Daoy (cell line): ENCODE measurements at places on chromosomes 12 and 14. TPM values are rescaled to one million over a fixed set of nuclear protein-coding genes. Genes with fewer than 3 reads are reported as not detected.
A peak's percentile ranks its signal among the peaks of the same experiment; 100 is the strongest.

GRCh38 chr12:93130366-93131054, 201.4 kb upstream of the EEA1 start:
- DNase-seq, result peak; percentile 12

GRCh38 chr12:94763462-94763861, 113.1 kb upstream of the TMCC3 start:
- DNase-seq, result no peak

- DNase-seq, result no peak
These were observed 597 bp upstream of the DYNC1H1 start for GRCh38 chr14:101963656-101964296.

- DNase-seq, result no peak
These were observed 23.9 kb downstream of the TC2N start for GRCh38 chr14:91843437-91843836.

- peak; percentile 62 for DNase-seq
These were observed 68.5 kb downstream of the BHLHE41 start for GRCh38 chr12:26056335-26056734.

GRCh38 chr12:5745251-5745888, 199.7 kb downstream of the ANO2 start:
- DNase-seq, result peak; percentile 80

DNA sequence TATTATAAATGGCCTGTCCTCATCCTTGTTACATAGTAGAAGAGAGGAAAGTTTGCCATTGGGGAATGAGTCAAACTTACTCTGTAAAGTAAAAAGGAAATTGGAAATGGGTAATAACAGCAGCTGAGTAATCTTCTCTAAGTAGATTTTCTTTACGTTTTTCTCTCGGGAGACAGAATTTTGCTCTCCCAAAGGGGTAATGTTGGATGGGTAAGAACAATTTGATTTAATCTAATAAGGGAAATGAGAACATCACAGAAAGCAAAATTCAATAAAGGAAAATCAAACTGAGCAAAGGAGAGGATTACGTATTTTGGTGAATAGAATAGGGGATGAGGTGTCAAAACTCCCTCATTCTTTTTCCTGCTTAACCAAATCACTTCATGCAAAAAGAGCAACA, 283.1 kb upstream of the FOXG1 start:
- no peak for DNase-seq

The BEGAIN gene
- 14.1 and 18.6 TPM in 2 replicates for total RNA-seq

DNA sequence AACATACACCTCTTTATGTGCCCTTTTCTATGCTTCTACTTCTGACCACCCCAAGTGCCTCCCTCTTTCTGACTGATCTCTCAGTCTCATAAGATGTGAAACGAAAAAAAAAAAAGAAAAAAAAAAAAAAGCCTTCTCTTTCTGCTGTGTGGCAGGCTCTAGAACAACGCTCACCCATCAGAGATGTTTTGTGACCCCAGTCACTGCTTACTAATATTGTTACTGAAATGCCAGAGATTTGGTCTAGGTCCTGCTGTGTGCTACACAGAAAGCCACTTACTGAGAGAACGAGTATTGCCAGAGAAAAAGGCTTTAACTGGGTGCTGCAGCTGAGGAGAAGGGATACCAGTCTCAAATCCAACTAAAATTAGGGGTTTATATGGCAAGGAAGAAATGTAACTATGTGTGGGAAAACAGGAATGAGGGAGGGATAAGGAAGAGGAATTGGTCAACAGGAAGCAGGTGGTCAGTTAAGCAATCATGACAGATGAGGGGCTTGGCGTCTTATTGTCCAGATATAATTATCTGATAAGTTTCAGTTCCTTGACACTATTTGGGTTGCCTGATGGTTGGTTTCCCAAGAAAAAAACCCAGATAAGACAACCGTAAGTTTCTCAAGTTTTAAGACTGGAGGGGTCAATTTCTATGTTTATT, 149.0 kb downstream of the NAV3 start:
- no peak for DNase-seq

GRCh38 chr14:33508126-33509062, 442.5 kb downstream of the EGLN3 start:
- DNase-seq, result peak; percentile 21

GRCh38 chr14:103559766-103560165, 2.7 kb downstream of the BAG5 start:
- no peak for DNase-seq

DNA sequence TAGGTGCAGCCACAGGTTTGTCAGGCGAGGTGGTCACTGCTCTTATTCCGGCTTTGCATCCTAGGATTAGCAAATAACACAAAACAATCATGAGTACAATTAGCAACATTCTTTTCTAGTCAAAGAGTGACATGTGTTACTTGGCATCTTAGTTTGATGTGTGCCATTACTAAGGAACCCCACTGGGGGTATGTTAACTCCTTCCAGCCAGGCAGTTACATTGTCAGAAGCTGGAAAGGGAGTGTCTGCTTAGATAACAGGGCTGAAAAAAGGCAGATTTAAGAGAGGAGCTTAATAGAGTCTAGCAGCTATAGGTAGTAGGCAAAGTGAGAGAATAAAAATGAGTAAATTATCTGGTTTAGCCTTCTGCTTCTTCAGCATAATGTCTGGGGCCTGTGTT, 30.5 kb upstream of the METAP2 start:
- DNase-seq, result no peak

DNA sequence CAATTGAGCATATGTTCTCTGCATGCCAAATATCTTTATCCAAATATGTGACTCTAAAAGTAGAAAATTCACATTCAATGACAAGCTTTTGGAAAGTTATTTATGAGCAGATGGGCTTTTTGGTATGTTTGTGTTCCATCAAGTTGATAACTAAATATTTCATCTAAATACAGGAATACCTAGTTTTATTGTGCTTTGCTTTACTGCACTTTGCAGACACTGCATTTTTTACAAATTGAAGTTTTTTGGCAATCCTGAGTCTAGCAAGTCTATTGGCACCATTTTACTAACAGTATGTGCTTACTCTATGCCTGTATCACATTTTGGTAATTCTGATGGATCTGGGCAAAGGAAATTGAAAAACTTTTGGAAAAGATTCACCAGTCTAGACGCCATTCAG, 133.8 kb downstream of the ATXN7L3B start:
- DNase-seq, result no peak
